Central memory CD4-positive, alpha-beta T cell (primary cell): ENCODE measurements at places on chromosomes 4 and X.
A peak's percentile ranks its signal among the peaks of the same experiment; 100 is the strongest.

GRCh38 chr4:106898621-106899230 lies 137.4 kb downstream of the DKK2 start:
- DNase-seq, result no peak

DNA sequence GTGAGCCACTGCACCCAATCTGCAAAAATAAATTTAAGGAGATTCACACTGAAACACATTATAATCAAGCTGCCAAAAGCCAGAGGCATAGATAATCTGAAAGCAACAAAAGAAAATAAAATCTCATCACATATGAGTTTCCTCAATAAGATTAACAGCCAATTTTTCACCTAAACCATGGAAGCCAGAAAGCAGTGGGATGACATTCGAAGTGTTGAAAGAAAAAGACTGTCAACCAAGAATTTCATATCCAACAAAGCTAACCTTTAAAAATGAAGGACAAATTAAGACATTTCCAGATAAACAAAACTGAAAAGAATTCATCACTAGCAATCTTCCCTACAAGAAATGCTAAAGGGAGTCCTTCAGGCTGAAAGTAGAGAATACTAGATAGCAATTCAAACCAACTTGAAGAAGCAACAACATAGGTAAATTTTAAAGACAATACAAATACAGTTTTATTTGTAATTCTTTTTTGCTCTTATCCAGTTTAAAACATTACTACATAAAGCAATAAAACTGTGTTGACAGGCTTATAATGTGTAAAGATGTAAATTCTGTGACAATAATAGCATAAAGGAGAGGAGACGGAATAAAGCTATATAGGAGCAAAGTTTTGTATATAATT lies 23.1 kb upstream of the KLHL8 start:
- no peak for DNase-seq

DNA sequence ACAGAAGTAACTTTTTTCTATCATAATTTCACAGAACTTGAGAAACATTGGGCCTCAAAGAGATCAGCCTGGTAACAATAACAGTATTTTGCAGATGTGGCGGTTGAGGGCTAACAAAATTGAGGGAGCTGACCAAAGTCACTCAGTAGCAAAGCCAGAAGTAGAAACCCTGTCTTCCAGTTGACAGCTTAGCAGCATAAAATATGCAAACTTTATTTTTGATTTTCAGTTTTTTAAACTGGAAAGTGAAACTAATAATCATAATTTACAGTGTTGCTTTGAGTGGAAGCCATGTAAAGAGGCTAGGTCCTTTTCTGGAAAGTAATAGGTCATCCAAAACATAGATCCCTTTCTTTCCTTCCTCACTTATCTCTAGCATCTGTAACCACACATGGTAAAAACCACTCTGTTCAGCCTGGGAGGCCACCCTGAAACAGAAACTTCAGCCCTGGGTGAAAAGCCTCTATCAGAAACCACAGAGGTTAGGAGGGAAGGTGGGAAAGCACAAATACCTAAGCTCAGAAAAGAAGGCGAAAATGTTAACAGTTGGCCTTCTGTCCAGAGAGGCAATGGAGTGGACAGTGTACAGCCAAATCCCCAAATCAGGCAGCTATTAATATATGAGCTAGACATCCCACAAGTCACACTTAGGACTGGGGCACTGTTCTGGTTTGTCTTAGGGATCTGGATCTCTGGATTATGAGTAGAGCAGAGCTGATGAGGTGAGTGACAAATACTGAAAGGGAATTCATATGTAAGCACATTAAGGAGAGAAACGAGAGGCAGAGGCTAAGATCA lies 61.1 kb upstream of the ARSJ start:
- no peak for DNase-seq

GRCh38 chrX:96685210-96686099 lies 813 bp downstream of the DIAPH2 start:
- peak; percentile 25 for DNase-seq

DNA sequence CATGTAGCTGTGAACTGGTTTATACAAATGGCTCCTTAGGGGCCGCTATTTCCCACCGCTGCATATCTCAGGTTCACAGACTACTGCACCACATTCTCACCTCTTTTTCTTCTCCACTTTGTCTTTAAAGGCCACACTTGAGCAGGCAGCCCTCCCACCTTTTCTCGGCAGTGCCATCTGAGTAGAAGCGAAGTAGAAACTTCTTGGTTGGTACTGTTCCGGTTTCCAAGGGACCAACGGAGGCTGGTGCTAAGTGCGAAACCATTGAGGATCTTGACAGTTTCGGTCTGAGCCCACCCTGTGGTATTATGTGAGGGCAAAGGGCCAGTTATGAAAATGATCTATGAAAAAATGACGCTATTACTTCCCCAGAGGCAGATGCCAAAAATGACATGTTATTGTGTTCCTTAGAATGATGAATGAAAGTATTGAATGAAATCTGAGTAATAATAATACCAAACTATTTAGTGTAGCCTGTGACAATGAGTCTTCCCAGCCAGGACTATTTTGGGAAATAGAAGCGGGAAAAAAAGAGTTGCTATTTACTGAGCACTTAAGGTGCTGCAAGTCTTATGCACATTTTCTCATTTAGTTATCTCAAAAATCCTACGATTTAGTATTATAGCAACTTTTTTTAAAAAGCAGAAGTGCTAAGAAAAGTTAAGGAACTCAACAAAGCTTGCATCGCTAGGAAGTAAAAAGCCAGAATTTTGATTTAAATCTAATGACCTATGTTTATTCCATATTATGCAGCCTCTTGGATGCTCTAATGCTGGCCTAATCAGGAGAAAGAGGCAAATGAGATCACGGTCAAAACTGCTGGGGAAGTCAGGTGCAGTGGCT lies 29.6 kb upstream of the CHRNA9 start:
- DNase-seq, result peak; percentile 26

GRCh38 chr4:107115185-107115847 lies 79.2 kb upstream of the DKK2 start:
- no peak for DNase-seq

DNA sequence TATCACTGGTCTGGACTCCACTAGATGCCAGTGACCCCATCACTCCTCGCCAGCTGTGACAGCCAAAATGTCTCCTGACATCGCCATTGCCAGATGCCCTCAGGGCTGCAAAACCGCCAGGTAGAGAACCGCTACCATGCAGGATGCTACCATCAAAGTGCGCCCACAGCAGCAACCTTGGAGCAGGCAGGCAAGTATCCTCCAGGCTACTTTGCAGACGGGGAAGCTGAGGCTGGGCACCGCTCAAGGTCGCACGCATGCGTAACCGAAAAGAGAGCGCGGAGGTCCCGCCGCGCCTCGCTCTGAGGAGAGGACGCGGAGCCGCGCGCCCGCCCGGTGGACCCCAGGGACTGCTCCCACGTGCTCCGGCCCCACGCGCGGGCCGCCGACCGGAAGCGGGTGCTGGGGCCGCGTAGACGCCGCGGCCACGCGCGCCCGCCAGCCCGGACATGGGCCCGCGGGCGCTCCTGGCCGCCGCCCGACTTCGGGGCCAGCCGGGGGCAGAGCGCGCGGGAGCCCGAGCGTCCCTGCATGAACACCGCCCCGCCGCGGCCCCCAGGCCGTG lies at the start of gene STS:
STS (plus strand) TSS at position 300 of the 565 bp plus-strand sequence. CDS start 105,488 bp downstream, outside the sequence.
- DNase-seq, result no peak

GRCh38 chr4:3212391-3213105 lies 36.4 kb upstream of the MSANTD1 start:
- no peak for DNase-seq

- no peak for DNase-seq
Measured at GRCh38 chr4:103036169-103036568, 16.7 kb upstream of the SLC9B1 start.

DNA sequence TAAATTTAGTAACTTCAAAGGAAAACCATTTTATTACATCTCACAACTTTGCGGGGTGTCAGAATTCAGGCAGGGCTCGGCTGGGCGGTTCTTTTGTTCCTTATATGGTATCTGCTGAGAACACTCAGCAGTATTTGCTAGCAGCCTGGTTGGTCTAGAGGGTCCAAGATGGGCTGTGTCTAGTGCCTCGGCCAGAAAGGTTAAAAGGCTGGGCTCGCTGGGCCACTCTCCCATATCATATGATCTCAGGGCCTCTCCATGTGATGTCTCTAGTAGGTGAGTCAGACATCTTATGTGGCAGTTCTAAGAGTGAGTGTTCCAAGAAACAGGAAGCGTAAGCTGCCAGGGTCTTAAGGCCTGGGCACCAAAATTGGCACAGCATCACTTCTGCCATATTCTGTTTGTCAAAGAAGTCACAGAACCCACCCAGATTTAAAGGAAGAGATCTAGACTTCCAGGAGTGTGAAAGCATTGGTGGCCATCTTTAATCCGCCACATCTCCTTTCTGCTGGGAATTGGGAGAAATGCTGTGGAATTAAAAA lies 100.9 kb upstream of the ATP6AP2 start:
- DNase-seq, result no peak

DNA sequence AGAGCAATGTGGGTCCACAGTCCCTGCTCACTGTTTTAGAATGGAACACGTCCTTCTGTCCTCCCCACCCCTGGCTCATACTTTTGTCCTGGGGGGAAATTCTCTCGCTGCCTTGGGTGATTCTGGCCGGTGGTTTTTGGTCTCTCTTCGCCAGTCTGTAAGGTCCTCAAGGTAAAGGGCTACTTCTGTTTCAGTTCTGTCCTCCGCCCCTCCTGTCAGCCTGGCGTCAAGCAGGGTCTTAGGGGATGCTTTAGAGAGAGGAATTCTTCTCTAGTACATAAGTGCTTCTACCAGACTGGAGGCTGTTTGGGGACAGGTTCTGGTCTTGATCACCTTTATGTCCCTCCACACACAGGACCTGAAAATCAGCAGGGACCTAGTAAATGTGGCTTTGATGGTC lies 617 bp upstream of the MRFAP1L1 start:
- DNase-seq, result no peak

DNA sequence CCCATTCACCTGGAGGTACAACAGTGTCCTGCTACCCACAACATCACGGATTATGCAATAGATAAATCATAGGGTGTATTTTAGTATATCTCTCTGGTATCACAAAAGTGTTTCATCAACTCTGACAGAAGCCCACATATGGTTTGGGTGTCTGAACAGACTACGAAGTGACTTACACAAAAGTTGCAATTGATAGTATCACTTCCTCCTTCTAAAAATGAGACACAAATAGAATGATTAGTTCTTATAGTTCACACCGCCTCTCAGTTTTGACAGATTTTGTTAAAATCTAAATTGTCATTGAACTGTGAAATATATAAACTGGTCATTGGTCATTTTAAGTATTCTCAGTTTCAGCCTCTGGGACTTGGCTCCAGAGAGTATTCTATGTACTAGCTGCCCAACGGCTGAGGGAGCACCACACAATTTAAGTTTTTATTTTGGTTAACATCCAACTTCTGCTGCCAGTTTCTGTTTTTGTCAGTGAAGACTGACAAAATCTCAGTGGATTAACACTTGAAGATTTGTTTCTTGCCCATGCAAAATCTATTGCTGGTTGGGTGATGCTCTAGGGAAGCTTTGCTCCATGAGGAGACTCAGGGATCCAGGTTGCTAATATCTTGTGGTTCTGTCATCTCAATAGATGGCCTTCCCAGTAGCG lies 113.8 kb upstream of the PUDP start:
- DNase-seq, result no peak

- DNase-seq, result no peak
Measured at GRCh38 chr4:26406346-26406975, 83.8 kb downstream of the CCKAR start.

- DNase-seq, result no peak
Measured at GRCh38 chr4:26763063-26763462, 97.6 kb upstream of the STIM2 start.

GRCh38 chr4:140839888-140840790 lies 84.0 kb upstream of the TBC1D9 start:
- DNase-seq, result no peak

DNA sequence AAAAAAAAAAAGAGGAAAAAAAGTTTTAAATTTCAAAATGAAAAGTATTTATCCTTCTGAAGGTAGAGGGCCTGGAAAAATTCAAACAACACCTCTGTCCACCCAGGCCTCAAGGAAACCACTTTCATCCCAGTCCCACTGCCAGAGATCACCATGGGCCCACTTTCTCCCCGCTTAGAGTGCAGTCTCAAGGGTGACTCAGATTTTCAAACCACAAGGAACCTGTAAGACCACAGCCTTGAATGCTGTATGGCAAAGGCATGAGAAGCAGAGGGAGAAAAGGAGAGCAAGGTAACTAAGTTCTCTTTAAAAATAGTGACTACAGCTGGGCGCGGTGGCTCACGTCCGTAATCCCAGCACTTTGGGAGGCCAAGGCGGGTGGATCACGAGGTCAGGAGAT lies 87.9 kb upstream of the PACRGL start:
- DNase-seq, result no peak

- no peak for DNase-seq
Measured at GRCh38 chr4:101037249-101037648, 310.1 kb downstream of the PPP3CA start.

GRCh38 chr4:159232465-159233106 lies 129.7 kb downstream of the RAPGEF2 start:
- no peak for DNase-seq

- no peak for DNase-seq
Measured at GRCh38 chrX:100649550-100650356, 5.8 kb downstream of the SRPX2 start.

GRCh38 chrX:470686-471085 lies 84.0 kb upstream of the PPP2R3B start:
- DNase-seq, result no peak

DNA sequence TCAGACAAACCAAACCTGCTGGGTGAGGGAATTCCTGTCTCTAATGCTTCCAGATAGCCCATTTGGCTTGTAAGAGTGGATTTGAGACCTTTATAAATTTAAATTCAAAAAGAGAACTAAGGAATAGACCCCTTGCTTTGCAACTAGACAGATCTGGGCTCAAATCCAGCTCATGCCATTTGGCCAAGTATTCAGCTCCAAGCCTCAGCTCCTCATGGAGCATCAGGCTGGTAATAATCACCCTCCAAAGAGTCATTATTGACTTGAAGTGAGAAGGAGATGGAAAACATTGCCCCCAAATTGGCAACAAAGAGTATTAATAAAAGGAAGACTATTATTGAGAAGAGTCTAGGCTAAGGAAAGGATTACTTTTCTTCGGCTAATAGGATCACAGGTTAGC lies 134.7 kb downstream of the PDE5A start:
- DNase-seq, result no peak

GRCh38 chr4:82293304-82293703 lies 80.5 kb downstream of the HNRNPD start:
- DNase-seq, result peak; percentile 57

GRCh38 chr4:153748378-153748777 lies 11.4 kb downstream of the RNF175 start:
- DNase-seq, result no peak

GRCh38 chr4:70754990-70755688 lies 33.4 kb downstream of the RUFY3 start:
- no peak for DNase-seq

GRCh38 chr4:108172231-108172752 lies 3.6 kb upstream of the LEF1 start:
- peak; percentile 11 for DNase-seq

DNA sequence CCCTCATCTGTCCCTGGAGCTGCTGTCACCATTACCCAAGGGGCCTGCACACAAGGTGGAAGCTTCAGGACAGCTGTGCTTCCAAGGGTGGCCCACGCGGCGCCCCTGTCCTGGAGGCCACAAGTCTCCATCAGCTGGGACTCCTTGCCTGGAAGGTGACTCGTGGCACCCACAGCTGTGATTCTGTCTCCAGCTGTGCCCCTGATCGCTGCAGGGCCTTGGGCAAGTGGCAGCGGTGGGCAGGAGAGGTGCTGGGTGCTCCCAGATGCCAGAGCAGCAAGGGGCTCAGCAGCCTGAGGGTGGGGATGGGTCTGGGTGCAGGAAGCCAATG lies 9.0 kb upstream of the DUSP9 start:
- DNase-seq, result no peak
